ENCODE measurements at places on chromosomes 4 and X. TPM values are rescaled to one million over a fixed set of nuclear protein-coding genes. Genes with fewer than 3 reads are reported as not detected.

Gene BEND2
- not detected for polyA plus RNA-seq

Gene ACTRT1
- not detected for polyA plus RNA-seq

Gene FAM9C
- 0.04 TPM for polyA plus RNA-seq

Gene EREG
- polyA plus RNA-seq: 1.8 TPM

Gene PARM1
- 0.10 TPM for polyA plus RNA-seq

Gene FAM9B
- not detected for polyA plus RNA-seq

Gene TKTL2
- polyA plus RNA-seq: not detected

Gene UBE2K
- 79.3 TPM for polyA plus RNA-seq

Gene TSC22D3
- polyA plus RNA-seq: 25.3 TPM

Gene TMPRSS11B
- polyA plus RNA-seq: not detected

Gene STOX2
- polyA plus RNA-seq: 3.4 TPM

Gene ADD1
- 170 TPM for polyA plus RNA-seq

Gene CITED1
- 0.12 TPM for polyA plus RNA-seq

Gene MXRA5
- 25.9 TPM for polyA plus RNA-seq

Gene PGAM4
- 0.40 TPM for polyA plus RNA-seq

Gene FSTL5
- not detected for polyA plus RNA-seq

Gene QRFPR
- not detected for polyA plus RNA-seq

Gene ANXA10
- polyA plus RNA-seq: 0.33 TPM

Gene CYLC1
- polyA plus RNA-seq: not detected

Gene F9
- polyA plus RNA-seq: not detected
